ENCODE measurements at places on chromosomes 5 and 9.
A peak's percentile ranks its signal among the peaks of the same experiment; 100 is the strongest.

- no peak for DNase-seq
Measured at GRCh38 chr5:179229331-179229831, 115.9 kb downstream of the ADAMTS2 start.

DNA sequence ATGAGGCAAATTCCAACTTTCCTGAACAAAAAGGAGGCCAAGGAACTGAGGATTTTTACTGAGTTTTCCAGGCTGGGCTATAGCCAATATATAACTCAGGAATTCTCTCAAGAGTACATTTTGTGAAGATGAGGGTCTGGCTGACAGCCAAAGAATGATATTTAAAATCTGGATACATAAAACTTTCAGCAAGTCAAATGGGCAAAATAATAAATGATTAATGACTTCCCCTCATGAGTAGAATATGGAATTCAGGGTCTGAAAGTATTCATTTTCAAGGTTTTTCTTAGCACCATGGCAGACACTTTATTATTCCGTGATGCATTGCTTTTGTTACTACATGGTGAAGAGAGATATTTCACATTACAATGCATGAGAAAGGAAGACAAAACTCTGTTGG, 7.8 kb downstream of the FAM81B start:
- DNase-seq, result no peak

- no peak for DNase-seq
Measured at GRCh38 chr9:137385061-137385655, 37.8 kb downstream of the EXD3 start.

DNA sequence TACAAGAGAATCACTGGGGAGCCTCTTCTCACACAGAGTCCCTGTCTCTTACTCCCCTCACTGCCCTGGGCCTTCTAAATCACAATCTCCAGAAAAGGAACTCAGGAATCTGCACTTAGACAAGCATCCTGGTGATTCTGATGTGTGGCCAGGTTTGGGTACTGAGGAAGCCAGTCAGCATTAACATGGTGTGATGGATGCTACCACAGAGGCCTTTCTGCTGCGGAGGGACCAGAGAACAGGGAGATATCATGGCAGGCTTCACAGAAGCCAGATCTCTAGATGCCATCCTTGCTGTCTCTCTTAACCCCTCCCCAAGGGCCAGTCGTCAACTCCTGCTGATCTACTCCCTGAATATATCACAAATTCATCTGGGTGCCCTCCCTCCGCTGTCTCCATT, 1.6 kb downstream of the ANKS6 start:
- no peak for DNase-seq

DNA sequence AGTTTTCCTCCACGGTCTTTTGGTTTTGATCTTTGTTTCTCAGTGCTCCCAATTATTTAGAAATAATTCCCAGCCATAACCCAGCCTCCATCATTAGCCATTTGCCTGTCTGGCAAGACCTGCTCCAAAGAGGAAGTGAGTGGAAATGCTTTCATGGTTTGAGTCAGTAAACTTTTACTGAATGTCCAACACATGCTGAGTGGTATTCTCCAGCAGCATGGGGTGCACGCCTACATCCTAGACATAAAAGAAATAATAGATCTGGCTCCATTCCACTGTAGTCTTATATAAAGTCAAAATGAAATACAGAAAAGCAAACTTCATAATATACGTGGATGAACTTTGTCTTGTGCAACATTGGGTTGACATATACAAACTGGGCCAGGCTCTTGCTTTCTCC, 757.2 kb downstream of the TLE1 start:
- no peak for DNase-seq

DNA sequence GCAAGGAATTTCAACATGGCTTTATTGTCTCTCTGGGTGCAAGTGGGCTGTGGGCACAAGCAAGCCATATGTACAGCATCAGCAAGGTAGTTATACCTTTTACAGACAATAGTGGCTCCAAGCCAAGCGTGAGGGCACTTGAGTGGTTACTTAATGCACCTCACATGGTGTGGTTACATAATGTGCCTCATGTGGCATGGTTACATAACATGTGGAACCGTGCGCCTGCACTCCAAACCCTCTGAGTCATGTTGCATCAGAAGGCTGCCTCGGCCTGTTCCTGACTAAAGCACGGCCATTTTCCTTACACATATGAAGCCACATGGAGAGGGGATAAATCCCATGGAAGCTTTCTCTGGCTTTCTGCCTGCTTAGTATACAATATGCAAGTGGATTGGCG, 150.9 kb downstream of the OSTF1 start:
- no peak for DNase-seq

DNA sequence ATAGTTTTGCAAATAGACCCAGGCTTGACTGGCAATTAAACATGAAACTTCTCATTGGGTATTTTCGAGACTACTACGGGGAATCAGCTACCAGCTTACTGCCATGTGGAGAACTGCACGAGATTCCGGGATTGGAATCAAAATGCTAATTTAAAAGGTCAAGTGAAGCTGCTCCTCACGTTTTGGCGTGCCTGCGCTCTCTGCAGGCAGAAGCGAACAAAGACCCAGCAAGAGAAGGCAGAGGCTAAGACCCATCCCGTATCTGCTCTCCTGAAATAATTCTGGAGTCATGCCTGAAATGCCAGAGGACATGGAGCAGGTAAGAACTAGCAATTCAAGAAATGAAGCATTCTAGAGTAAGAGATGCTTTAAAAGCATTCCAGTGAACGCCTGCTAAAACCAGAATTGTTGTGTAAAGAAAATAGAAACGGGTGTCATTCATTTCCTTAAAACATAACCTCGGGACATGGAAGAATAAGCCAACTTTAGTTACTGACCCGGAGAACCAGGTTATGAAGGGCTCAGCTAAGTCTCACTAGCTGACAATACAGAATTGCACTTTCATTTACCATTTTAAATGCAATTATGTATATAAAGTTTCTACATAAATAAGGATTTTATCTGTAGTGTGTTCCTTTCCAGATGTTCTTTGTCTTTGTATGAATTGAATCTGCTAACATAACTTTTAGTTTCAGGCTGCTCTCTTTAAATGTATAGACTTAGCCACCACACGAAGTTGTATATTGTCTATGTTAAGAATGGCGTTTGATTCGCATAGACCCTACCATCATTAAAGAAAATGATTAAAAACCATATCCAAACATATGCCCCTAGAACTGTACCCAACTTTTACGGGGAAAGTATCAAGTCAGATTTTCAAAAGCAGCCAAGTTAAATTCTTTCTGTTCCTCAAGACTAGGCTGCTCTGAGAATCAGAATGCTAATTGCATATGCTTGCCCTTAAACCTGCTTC, 2.0 kb upstream of the MAT2B start:
- DNase-seq, result peak; percentile 46

DNA sequence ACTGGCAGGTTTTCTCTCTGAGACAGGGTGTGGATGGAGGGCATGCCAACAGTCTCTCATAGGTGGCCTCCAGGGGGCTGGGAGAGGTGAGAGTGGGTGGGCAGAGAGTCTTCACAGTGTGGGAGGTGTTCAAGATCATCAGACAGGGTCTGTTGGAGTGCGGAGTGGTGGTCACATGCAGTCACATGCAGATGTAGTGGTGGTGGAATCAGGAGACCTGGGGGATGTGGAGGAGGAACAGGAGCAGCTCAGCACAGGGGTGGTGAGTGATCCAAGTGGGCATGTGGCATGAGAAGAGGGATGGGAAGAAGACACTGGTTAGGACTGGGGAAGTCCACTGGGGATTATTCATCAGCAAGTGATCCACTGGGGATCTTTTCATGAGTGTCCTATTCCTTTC, 5.8 kb downstream of the GM2A start:
- no peak for DNase-seq

GRCh38 chr5:118883362-118883761, 105.0 kb downstream of the DTWD2 start:
- no peak for DNase-seq

DNA sequence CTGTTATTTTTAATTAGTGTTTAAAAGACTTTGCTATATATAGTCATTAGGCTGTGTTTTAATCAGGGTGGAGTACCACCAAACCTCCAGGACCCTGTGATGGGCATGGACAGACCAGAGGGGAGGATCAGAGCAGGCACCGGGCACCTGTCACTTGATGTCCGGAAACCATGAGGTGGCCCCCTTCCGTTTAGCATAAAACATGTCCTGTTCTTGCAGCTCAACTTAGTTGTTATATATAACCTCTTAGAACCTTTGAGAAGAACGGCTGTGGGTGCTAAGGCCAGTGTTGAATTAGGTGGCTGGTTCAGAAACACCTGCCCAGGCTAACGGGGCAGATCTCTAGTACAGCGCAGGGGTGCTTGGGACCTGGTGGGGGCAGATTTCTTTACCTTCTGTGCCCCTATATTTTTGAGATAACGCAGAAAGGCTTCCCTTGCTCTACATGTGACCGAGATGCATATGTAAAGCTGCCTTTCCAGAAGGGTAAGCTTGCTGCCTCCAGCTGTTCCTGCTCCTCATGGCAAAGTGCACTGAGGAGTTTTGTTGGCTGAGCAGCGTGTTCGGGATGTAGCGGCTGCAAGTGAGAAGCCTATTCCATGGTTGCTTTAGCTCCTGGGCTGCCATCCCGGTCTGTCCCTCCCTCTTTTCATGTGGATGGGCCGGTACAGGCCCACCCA, 255.5 kb downstream of the FANCC start:
- no peak for DNase-seq

- no peak for DNase-seq
Measured at GRCh38 chr9:87594662-87595061, 97.0 kb downstream of the DAPK1 start.

- no peak for DNase-seq
Measured at GRCh38 chr5:54017580-54017979, 292.8 kb downstream of the ARL15 start.

GRCh38 chr9:135513351-135513846, 7.8 kb upstream of the LCN1 start:
- DNase-seq, result no peak

GRCh38 chr9:84368601-84369000, 28.0 kb upstream of the SLC28A3 start:
- DNase-seq, result no peak

DNA sequence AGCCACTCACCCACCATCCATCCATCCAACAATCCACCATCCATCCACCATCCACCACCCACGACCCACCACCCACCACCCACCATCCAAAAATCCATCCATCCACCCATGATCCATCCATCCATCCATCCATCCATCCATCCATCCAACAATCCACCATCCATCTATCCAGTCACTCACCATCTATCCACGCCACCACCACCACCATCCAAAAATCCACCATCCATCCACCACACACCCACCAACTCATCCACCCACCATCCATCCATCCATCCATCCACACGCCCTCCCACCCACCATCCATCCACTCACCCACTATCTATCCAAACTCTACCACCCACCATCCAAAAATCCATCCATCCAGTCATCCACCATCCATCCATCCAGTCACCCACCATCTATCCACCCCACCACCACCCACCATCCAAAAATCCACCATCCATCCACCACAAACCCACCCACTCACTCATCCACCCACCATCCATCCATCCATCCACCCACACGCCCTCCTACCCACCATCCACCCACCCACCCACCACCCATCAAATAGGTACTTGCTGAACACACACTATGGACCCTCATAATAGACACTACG, 9.0 kb downstream of the DPH7 start:
- no peak for DNase-seq

- no peak for DNase-seq
Measured at GRCh38 chr9:28650327-28650726, 1077.0 kb upstream of the C9orf72 start.

- DNase-seq, result no peak
Measured at GRCh38 chr5:35002459-35002858, 45.3 kb downstream of the AGXT2 start.

- DNase-seq, result peak; percentile 34
Measured at GRCh38 chr5:69331528-69332445, 814 bp downstream of the CCDC125 start.

Measured in HuH-7 (cell line).